Activated T-cell treated with anti-CD3 and anti-CD28 coated beads for 4 hours (primary cell): ENCODE measurements at places on chromosomes 7 and 10.

DNA sequence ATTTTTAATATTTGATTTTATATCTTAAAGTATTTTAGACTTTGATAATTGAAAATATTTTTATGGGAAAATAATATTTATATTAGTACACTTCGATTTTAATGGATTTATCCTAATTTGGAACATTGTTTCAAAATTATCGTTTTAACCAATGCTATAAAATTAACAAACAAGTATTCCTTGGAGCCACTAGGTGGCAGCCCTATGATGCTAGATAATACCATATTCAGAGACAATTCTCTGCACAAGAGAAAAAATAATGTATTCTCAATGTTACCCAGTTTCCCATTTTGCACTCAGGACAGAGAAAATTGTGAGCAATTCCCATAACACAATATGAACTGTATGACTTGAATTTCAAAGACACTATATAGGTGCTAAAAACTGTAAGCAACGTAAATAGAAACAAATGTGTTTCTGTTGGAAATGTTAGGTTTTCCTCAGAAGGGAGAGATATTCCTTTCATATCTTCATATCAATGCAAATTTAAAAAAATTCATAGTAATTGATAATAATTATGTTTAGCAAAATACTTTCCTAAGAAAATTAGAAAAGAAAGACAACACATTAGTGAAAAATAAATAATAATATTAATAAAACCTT, 237.8 kb downstream of the SEMA3E start:
- DNase-seq, result no peak

DNA sequence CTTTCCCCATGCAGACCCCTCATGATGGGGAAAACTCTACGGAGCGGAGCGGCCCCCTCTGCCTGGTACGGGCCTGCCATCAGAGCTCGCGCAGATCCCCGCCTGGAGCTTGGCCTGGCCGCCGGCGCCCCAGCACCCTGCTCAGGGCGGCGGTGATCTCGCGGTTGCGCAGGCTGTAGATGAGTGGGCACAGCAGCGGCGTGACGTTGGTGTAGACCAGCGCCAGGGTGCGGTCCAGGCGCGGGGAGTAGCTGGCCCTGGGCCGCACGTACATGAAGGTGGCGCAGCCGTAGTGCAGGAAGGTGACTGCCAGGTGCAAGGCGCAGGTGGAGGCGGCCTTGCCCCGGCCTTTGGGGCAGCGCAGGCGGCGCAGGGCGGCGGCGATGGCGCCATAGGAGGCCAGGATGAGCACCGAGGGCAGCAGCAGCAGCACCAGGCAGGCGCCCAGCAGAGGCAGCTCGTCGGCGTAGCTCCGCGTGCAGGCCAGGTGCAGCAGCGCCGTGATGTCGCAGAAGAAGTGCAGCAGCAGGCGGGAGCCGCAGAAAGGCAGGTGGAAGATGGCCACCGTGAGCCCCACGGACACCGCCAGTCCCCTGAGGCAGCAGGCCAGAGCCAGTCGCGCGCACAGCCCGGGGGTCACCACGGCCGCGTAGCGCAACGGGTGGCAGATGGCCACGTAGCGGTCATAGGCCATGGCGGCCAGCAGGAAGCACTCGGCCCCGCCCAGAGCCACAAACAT, 33.4 kb downstream of the TAS2R41 start:
- no peak for DNase-seq

- DNase-seq, result no peak
These were observed 1.2 kb downstream of the RARRES2 start for GRCh38 chr7:150340024-150340749.

- DNase-seq, result no peak
These were observed 6.4 kb downstream of the UPF2 start for GRCh38 chr10:12036073-12036655.

- no peak for DNase-seq
These were observed 115.5 kb downstream of the AGMO start for GRCh38 chr7:15446280-15446679.

- DNase-seq, result no peak
These were observed 8.2 kb downstream of the CLDN12 start for GRCh38 chr7:90411510-90411909.
